ENCODE measurements at places on chromosomes 6 and 20.

- DNase-seq, result no peak
Measured at GRCh38 chr6:25428758-25429317, 149.7 kb downstream of the CARMIL1 start.

GRCh38 chr6:113857556-113858479, 673 bp downstream of the MARCKS start:
- DNase-seq, result no peak

- DNase-seq, result no peak
Measured at GRCh38 chr6:53103993-53104675, 38.9 kb downstream of the FBXO9 start.

GRCh38 chr6:69816569-69816968, 19.8 kb upstream of the LMBRD1 start:
- no peak for DNase-seq

- DNase-seq, result no peak
Measured at GRCh38 chr6:31958412-31958740, 395 bp downstream of the NELFE start.

GRCh38 chr6:3504938-3505805, 48.3 kb upstream of the SLC22A23 start:
- no peak for DNase-seq

- DNase-seq, result no peak
Measured at GRCh38 chr20:36344517-36345132, 38.5 kb downstream of the DLGAP4 start.
